Stomach (tissue), 19 donors: ENCODE measurements at places on chromosomes 5 and 9. TPM values are rescaled to one million over a fixed set of nuclear protein-coding genes. Genes with fewer than 3 reads are reported as not detected.

- DNase-seq, result no peak
These were observed 64.9 kb downstream of the FAM170A start for GRCh38 chr5:119694284-119694683.

GRCh38 chr5:76408104-76408654 lies 5.1 kb downstream of the IQGAP2 start:
- DNase-seq, result no peak

DNA sequence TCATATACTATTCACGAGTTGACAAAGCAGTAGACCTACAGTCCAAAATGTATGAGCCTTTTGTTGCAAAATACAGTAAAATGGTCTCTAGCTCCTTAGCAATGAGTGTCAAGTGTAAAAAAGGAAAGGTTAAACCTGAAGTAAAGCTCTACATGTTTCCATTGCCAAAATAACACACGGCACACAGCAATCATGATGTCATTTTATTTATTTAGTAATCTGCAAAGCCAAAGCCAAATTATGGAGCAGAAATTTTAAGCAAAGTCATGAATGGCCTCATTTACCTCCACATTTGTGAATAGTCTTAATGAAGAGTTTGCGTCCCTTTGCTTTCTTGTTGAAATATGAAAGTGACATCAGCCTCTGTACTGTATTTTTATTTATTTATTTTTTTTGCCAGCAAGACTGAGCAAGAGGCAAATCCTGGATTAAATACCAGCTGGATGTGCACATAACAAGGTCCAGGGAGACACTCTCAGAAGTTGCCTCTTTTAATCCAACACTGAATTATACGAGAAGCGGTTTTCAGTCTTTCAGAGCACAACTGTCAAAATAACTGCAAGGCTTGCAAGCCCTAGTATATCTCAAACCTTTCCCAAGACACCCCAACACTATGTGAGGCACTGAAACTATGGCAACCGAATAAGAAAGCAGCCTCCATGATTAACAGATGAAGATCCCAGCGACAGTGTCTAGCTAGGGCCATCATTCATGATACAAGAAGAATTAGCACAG lies 9.7 kb downstream of the SEMA6A start:
- DNase-seq, result no peak

DNA sequence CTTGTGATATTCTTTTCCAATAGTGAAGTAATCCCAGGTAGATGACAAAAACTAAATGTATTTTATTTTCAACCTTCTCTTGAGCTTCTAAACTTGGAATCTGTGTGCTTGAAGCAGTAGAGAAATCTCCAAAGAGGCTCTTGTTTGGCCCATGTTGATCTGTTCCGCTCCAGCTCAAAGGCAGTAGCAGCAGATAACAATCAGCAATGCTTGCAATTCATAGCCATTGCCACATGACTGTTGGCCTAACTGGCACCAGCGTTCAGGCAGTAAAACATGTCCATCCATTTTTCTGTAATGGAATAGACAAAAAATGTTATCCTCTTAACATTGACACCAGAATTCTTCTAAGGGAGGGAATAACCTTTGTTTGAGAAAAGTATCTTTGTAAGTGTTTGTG lies 270.7 kb upstream of the MSX2 start:
- DNase-seq, result no peak

GRCh38 chr5:170571875-170572852 lies 68.3 kb downstream of the KCNIP1 start:
- peak; percentile 54 for DNase-seq

GRCh38 chr5:144328980-144329379 lies 158.3 kb downstream of the KCTD16 start:
- peak; percentile 31 for DNase-seq

GRCh38 chr9:76399856-76400255 lies 5.6 kb upstream of the RFK start:
- no peak for DNase-seq

DNA sequence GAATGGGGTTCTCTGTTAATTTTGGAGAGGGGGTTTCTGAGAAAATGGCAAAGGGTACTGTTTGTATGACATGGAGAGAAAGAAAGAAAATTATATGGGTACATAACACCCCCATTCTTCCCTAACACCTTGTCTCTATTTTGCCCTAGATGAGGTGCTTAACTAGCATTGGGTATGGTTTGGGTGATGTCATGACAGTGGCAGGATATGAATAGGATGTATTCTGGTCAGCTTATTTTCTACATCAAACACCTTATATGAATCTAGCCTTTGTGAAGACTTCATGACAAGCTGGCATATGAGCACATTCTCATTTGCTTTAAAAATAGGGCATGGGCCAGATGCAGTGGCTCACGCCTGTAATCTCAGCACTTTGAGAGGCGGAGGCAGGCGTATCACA lies 58.6 kb downstream of the LNPEP start:
- no peak for DNase-seq

GRCh38 chr5:102625928-102626327 lies 127.1 kb upstream of the SLCO6A1 start:
- DNase-seq, result peak; percentile 21

DNA sequence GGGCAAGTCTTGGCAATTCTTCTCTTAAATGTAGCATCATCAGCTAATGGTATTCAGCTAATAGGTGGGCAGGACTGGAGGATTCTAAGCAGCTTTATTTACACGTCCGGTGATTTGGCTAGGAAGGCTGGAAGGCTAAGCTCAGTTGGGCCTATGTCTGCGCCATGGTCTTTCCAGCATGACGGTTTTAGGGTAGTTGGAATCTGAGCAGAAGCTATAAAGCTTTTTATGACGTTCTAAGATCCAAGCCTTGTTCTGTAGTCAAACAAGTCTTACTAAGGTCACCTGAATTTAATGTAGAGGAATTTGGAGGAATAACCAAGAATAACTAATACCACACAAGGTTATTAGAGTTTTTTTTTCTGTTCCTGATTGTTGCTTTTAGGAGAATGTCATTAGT lies 66.2 kb downstream of the CDC42SE2 start:
- DNase-seq, result no peak

DNA sequence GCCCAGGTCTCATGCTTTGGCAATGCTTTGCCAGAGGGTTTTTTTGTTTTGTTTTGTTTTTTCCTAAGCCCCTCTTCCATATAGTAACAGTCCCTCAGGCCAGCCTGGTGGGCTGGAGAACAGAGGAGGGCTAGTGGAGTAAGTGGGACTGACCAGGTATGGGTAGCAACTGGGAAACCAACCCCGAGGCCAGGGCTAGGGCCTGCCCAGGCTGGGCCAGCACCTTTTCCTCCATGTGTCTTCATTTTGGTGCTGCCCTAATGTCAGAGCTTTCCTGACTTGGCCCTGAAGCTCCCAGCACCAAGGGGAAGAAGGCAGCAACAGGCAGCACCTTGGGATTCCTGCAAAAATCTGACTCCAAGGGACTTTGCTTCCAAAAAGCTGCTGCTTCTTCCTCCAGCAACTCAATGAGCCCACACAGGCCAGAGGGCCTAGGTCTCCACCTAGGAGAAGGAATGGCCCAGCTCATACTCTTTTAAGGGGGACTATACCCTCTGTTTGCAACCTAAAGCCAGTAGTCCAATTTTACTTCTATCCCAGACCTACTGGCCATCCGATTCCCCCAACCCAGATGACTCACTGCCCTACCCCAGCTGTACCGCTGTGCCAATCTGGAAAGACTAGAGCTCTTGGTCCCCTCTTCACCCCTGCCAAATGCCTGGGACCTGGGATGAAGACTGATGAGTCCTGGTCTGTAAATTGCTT lies 105.1 kb downstream of the PSD2 start:
- no peak for DNase-seq

GRCh38 chr5:15864536-15865215 lies 314.9 kb downstream of the MARCHF11 start:
- DNase-seq, result peak; percentile 20

- DNase-seq, result peak; percentile 84
These were observed 137.8 kb upstream of the ANKH start for GRCh38 chr5:15009420-15009819.

Gene UNC5A
- 0.72 TPM for total RNA-seq

Gene QSOX2
- total RNA-seq, result 6.1 TPM

Gene HSPB3
- total RNA-seq, result not detected

Gene TAS2R1
- not detected for total RNA-seq

Gene ANKDD1B
- total RNA-seq, result not detected

Gene TAF1L
- total RNA-seq, result not detected

Gene CEL
- total RNA-seq, result 1.2 TPM

Gene ARHGEF39
- 58.3 TPM for total RNA-seq

Gene WDR38
- total RNA-seq, result not detected

Gene FOXD4L5
- not detected for total RNA-seq

Gene ZNF474
- total RNA-seq, result not detected

Gene N4BP3
- total RNA-seq, result 6.1 TPM

Gene SPATA31D4
- not detected for total RNA-seq

Gene PCDHGC4
- 6.8 TPM for total RNA-seq

Gene CTXN3
- not detected for total RNA-seq

Gene FOXD4L6
- not detected for total RNA-seq
